ENCODE measurements at places on chromosomes 12 and 14.

GRCh38 chr14:73238424-73238852, 1.1 kb downstream of the PAPLN start:
- no peak for DNase-seq

- DNase-seq = no peak
Measured at GRCh38 chr14:58866391-58866790, 228.6 kb downstream of the DACT1 start.

DNA sequence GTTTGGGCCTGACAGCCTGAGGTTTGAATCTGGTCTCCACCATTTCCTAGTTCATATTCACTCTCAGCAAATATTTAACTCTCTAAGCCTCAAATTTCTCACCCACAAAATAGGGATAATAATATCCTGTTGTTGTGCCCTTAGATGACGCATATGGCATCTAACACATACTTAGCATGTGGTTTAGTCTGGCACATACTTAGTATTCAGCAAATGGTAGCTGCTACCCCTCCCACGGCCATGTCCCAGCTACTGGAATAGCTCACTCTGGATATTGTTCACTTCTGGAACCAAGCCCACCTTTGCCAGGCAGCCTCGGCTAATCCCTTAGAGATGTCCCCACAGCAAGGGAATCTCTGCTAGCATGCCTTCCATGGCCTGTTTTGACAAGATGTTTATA, 53.3 kb downstream of the BICD1 start:
- no peak for DNase-seq

DNA sequence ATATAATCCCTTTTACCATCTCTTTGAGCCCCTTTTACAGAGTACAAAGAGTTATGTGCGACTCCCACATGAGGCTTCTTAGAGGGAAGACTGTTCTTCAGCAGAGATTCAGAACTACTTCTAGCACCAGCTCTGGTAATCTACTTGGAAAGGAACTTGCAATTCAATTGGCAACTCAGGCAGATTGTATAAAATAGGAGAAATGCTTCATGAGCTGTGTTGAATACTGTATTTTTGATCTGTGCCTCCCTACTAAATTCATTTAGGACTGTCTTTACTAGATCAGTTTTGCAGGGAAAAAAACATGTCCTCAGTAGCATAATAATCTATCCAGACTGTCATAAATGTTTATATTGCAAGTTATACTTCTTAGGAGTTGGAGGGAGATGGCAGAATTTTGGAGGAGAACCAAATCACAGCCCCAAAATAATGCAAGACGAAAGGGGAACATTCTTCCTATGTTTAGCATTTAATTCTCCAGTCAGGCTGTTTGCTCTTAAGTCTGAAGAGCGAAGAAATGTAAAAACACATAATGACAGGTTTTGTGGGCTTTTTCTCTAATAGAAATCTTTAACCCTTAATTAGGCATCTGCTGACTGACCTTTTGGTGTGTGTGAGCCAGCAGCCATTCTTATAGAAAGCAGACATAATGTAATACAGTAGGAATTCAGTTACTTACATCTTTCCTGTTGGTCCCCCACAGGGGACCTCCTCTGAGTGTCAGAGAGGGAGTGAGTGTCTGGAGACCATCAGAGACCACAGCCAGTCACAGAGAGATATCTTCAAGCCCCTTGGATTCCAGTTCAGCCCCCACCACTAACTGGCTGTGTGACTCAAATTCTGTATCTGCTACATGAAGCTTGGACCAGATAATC, 3.9 kb downstream of the ANO4 start:
- no peak for DNase-seq

GRCh38 chr12:19248929-19249602, 119.5 kb downstream of the PLEKHA5 start:
- DNase-seq = no peak

- DNase-seq = no peak
Measured at GRCh38 chr12:80504389-80505163, 60.5 kb downstream of the PTPRQ start.

DNA sequence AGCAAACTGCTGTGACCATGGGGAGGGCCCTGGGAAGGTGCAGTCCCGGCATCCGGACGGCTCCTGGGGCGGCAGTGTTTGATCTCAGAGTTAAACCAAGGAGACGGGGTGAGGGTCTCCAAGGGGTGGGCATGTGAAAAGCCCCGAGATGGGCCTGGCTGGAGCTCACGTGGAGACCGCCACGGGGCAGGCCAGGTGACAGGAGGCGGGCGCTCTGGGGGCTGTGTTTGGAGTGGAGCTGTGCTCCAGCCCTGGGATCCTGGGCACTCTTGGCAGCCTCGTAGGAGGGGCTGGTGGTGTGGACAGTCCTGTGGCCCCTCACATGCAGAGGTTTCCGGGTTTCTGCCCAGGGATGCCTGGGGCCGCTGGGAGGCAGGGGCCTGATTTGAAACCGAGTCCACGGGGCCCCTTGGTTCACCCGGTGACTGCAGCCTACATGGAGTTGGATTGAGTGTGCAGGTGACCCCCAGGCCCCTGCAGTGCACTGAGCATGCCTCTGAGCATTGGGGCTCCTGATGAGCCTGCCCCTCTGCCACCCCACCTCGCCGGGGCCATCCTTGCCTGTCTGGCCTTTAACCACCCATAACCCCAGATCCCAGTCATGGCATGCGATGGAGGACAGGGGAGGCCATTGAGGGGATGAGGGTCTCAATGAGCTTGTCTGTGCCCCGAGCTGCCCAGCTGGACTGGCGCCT, 8.4 kb downstream of the KIF26A start:
- no peak for DNase-seq
